ENCODE measurements at places on chromosomes 6 and 20.

DNA sequence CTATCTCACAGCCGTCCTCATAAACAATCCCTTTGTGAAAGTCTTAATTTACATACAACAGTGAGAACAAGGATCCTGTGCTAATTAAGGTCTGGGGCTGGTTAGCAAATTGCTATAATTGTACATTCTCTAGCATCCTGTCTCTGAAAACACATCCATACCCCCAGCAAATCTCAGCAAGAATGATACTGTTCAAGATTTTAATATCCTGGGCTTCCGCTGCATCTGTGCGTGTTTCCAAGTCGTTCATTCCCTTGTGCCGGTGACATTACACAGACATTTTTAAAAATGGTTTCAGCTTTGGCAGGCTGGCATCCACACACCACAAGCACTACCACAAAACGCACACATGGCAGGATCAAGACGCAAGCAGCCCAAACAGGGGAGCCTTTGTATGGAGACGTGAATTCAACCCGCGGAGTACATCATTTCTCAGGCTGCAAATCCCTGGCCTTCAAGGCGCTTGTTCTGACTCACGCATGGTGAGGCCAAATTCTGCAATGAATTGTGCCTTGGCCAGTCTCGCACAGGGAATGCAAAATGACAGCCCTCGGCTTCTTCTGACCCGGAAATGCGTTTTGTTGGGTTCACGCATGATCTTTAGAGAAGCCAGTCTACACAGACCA, 20.3 kb downstream of the ZMYND8 start:
- peak; percentile 80 for DNase-seq

DNA sequence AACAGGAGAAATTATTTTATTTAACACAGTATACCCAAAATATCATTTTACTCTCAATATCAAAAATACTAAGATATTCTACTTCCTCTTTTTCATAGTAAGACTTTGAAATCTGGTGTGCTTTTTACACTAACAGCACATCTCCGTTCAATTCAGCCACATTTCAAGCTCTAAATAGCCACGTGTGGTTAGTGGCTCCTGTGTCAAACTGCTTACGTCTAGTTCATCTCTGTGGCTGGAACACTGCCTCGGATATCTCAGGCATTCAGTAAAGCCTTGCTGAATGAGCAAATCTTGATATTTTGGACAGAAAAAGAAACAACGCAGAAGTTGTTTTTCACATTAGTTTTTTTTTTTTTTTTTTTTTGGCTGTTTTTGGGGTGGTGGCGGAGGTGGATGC, 136.1 kb downstream of the EYA4 start:
- DNase-seq = no peak

GRCh38 chr20:34049897-34050695, 56.4 kb downstream of the RALY start:
- no peak for DNase-seq

DNA sequence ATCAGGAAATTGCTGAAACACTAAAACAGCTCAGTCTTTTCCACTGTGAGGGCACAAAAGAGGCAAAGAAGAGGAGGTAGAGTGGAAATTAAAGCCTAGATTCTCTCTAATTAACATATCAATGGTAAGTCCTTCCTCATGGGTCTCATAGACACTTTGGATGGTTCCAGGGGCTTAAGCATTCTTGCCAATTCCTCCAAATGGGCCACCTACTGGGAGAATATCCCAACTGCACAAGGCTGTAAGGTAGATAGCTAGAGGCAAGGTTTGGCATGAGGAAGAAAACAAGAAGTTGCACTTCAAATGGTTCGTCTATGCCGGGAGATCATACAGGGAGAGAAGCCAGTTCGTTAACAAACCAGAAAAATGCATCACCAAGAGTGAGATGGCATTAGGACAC, 107.6 kb upstream of the KHDRBS2 start:
- no peak for DNase-seq

- DNase-seq = peak; percentile 13
Measured at GRCh38 chr20:881051-881782, 34.9 kb downstream of the ANGPT4 start.

- DNase-seq = no peak
Measured at GRCh38 chr6:142728364-142728763, 216.6 kb downstream of the HIVEP2 start.

DNA sequence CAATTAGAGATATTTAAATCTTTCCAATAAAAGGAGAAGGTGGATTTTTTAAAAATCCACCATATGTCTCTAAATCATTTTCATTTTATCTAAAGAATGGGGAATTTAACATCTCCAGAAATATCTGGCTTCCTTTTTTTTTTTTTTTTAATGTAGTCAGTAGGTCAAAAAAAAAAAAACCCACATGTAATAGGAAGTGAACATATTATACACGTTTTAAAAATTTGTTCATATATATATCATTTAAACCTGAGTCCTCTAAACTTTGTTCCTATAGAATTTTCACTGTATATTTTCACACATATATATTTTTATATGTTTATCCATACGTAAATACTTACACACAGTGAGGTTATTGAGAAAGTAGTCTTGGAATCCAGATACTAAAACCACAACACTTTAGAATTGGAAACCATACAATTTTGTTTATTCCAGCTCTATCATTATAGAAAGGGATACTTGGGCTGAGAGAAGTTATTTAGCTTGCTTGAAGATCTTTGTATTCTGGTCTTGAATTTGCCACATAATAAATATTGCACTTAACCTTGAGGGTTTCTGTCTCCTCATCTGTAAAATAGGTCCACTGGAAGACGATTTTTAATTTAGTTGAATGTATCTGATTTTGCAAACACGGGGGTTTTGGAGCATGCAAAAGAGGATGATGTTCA, 62.1 kb upstream of the ZNF217 start:
- DNase-seq = peak; percentile 68
